ENCODE measurements at places on chromosomes 6 and 20.

GRCh38 chr20:62707921-62708521 is 615 bp upstream of the NTSR1 start:
- peak; percentile 18 for DNase-seq

DNA sequence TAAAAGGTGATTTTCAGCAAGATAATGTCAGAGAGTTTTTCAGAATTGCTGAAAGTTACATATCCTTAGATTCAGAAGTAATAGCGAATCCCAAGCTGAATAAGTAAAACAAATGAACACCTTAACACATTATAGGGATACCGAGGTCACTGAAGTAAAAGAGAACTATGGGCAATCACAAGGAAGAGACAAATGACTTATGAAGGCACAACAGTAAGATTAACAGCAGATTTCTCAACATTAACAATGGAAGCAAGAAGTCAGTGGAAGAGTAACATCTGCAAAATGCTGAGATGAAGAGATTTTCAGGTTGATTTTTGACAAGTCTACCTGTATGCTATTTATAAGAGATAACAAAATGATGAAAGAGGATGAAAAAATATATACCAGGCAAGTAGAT is 86.1 kb upstream of the EZR start:
- peak; percentile 29 for DNase-seq

GRCh38 chr20:35316086-35316485 is 23.9 kb upstream of the FAM83C start:
- no peak for DNase-seq

GRCh38 chr6:136014454-136015437 is 163.2 kb downstream of the PDE7B start:
- DNase-seq = no peak

GRCh38 chr6:154350293-154350692 is 6.3 kb downstream of the IPCEF1 start:
- no peak for DNase-seq

DNA sequence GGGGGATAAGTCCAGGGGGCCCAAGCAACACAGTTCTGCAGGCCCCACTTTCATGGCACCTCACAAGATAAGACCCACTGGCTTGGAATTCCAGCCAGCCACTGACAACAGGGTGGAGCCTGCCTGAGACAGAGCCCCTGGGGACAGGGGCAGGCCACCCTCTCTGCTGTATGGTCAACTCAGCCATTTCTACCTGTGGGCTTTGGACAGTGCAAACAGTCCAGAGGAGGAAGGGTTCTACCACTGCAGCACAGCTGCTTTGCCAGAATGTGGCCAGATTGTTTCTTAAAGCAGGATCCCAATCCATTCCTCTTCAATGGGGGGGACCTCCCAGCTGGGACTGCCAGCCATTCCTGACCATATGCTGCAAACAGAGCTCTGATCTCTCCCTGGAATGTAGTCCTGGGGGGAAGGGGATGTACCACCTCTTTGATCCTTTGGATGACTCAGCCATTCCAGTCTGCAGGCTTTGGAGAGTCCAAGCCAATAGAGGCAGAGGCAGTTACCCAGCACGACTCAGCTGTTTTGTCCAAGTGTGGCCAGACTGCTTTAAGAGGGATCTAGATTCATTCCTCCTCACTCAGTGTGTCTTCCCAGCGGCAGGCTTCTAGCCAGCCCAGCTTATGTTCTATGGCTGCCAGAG is 842.2 kb downstream of the EPHA7 start:
- DNase-seq = no peak

- no peak for DNase-seq
These were observed 99.9 kb upstream of the PMEPA1 start for GRCh38 chr20:57809661-57810172.

DNA sequence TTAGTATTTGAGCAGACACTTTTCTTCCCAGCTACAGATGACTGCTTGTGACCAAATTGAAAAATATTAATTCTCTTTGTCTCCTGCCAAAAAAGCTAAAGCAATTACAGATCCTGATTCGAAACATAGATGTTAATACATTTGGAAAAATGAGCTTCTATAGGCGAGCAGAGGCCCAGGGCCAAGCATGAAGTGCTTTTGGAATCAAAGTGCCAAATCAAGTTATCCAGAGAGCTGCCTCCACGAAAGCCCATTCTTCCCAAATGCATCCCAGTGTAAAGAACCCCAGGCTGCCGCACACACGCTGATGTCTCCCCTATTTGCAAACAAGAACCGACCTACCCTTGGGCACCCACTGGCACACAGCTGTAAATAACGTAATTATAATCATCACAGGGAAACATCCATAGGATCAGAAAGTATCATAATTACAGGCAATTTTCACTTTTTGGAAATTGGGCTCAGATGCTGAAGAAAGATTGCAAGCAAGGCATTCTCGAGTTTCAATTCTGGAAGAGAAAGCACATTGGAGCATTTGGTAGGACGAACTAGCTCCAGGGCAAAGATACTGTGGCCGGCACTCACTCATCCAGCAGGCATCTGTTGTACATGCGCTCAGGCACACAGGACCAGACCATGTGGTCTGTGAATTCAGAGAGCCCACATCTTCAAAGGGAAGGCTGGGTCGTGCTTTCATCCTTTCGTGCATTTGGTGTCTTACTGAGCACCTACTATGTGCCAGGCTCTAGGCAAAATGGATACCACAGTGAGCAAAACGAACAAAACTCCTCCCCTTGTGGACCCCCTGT is 45.9 kb downstream of the BMP7 start:
- no peak for DNase-seq

DNA sequence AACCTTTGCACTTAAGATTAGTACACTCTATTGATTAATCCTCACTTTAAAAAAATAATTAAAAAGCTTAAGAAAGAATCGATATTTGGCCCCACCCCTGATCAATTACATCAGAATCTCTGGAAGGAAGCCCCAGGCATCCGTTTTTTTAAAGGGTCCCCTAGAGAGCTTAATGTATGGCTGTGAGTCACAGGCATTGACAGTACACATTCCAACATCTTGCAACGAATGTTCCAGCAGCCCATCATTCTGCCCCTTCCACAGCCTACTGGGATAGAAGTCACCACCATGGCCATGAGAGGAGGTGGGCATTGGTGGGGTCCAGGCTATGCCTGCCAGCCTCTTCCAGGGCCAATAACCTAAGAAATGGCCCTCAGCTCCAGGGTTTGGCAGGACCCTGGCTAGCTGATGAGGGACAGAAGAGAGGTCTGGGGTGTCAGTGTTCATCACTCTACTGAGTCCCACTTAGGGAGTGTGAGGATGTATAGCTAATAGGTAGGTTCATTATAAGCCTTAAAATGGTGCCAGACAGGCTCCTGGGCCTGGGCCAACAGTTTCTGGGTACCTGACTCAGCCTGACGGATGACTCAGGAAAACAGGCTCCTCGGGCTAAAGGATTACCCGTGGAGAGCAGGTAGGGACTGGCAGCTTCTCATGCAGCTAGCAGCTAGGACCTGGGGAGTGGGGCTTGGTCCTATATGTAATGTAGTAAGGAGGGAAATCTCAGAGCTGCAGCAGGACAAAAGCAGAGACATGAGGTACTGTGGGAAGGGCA is 40.4 kb downstream of the MDGA1 start:
- DNase-seq = no peak

GRCh38 chr6:166502453-166502852 is 84.0 kb downstream of the RAMACL start:
- DNase-seq = no peak

DNA sequence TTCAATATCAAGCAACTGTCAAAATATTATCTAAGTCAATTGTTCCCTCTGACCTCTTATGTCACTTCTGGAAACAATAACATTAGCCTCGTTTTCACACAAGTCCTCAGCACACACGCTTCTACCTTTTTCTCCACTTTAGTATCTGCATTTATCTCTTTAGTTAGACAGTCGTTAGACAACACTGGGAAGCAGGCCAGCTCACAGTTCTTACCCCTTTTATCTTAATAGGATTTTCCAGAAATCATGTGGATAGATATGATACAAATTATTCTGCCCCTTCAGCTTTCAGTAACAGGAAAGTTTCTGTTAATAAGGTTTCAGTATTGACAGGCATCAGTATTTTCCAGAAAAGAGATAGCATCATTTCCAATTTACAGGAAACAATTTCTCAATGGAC is 25.9 kb upstream of the HAO1 start:
- peak; percentile 70 for DNase-seq

DNA sequence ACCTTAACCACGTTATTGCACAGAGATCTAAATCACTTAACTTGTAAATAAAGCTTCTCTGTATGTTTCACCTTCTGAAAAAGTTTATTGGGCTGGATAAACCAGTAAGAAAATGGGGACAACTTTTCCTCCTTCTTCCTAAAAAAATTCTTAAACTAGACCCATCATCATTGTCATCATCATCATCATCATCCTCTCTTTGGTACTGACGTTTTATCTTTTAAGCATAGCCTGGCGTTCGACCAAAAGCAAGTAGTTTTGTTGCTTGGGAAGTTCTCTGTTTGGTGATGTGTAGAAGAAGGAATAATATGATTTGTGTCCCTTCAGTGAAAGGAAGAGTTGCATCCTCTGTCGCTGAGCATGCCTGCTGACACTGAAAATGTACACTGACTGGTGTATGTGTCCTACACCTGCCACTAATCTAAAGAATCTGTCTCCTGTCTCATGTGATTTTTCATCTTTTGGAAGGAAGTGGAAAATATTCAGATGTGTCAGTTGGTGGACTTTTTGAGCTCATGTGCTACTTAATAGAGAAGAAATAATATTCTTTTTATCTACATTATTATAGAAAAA is 2.5 kb downstream of the CLVS2 start:
- no peak for DNase-seq

DNA sequence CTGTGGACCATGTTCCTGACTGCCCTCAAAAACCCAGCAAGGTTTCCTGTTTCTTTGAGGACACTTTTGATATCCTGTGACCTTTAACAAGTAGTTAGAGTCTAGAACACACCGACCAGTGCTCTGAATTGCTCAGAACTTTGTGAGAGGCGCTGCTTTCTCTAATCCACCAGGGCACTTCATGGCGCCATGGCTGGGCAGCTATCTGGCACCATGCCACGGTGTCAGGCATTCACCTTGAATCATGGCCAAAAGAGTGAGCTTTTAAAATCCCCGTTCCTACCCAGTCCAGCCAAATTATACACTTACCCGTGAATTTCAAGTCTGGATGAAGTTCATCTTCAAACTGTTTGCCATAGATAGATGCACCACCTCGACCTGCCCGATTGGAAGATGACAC is 17.0 kb upstream of the CPNE5 start:
- peak; percentile 91 for DNase-seq

DNA sequence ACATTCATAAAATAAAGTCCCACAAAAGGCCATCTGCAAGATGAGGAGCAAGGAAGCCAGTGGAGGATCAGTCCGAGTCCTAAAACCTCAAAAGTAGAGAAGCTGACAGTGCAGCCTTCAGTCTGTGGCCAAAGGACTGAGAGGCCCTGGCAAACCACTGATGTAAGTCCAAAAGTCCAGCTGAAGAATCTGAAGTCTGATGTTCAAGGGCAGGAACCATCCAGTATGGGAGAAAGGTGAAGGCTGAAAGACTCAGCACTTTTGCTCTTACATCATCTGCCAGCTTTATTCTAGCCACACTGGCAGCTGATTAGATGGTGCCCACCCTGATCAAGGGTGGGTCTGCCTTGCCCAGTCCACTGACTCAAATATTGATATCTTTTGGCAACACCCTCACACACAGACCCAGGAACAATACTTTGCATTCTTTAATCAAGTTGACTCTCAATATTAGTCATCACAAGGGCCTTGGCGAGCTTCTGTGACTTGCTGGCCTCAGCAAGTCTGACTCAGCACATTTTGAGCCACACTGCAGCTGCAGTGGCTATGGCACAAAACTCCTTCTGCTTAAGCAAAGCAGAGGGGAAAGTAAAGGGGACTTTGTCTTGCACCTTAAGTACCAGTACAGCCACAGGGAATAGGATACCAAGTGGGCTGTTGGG is 1370.3 kb upstream of the CITED2 start:
- DNase-seq = no peak

DNA sequence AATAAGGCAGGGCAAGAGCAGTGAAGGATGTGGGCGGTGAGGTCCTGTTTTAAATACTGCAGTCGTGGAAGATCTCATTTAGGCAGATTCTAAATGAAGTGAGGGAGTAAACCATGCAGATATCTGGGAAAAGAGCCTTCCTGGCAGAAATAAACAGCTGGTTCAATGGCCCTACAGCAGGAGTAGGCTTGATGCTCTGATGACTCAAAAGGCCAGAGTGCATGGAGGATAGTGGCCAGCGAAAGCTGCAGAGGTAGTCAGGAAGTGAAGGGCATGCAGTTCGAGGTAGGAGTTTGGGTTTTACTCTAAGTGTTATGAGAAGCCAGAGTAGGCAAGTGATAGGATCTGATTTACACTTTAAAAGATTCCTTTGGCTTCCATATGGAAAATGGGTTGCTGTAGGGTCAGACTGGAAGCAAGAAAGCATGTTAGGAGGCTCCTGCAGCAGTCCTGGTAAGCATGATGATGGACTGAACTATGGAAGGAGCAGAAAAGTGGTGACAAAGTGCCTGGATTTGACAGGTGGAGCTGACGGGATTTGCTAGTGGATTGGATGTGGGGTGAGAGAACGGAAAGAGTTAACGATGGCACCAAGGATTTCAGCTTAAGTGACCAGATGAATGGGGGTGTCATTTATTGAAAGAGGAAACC is 150.0 kb downstream of the GJA10 start:
- DNase-seq = no peak

DNA sequence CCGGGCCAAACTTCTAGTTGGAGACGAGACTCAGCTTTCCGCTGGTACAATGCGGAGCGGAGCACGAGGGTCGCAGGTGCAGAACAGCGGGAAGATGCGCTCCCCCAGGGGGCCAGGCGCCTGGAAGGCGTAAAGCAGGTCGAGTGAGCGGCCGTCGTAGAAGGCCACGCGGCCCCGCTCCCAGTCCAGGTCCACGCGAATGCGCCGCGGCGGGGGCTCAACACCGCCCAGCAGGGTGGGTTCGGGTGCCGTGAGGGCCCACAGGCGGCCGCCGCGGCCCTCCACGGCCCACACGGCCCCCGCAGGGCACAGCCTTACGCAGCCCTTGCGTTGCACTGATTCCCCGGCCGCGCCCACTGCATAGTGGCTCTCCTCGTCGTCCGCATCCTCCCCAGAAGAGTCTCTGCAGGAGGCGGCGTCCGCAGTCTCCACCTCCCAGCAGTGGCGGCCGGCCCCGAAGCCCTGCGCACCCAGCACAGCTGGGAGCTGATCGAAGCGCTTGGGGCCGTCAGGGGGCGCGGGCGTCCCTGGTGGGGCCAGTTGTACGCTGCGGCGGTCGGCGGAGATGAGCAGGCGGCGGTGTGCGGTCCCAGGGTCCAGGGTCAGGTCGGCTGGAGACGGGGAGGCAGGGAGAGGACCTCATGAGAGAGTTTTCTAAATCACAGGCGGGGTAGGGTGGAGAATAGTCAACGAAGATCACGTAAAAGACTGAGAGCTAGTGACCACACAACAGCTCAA is 4.3 kb downstream of the PPP1R11 start:
- DNase-seq = no peak

- DNase-seq = no peak
These were observed 1382.8 kb upstream of the DEFB115 start for GRCh38 chr20:29874476-29875202.

- no peak for DNase-seq
These were observed 29.5 kb downstream of the ALDH8A1 start for GRCh38 chr6:134920422-134920821.

DNA sequence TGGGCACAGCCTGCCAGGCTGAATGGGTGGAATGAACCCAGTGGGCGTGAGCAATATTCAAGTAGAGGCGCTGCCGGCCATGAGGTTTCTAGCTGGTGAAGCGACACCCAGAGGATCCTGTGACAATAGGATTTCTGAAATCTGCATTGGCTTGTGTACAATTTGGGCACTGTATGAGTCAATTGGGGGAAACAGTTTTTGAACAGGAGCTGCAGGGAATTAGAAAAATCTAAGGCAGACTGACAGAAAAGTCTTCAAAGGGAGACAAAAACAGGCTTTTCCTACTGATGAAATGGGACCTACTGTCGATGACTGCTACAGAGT is 148.8 kb upstream of the PROKR2 start:
- DNase-seq = no peak
